Activated CD8-positive, alpha-beta memory T cell treated with anti-CD3 and anti-CD28 coated beads for 4 hours (primary cell): ENCODE measurements at places on chromosomes 6 and 20.

GRCh38 chr20:1322511-1323245, 6.3 kb downstream of the SDCBP2 start:
- DNase-seq = no peak

GRCh38 chr6:157151029-157151428, 172.3 kb downstream of the TMEM242 start:
- no peak for DNase-seq

GRCh38 chr6:148423133-148423532, 80.5 kb downstream of the SASH1 start:
- no peak for DNase-seq

GRCh38 chr20:62220666-62221568, 839 bp upstream of the HRH3 start:
- DNase-seq = no peak
